Stimulated activated CD8-positive, alpha-beta memory T cell treated with anti-CD3 and anti-CD28 coated beads, Interleukin-7, amount 100 ng/mL, for 1 hour (primary cell): ENCODE measurements at places on chromosomes 12 and 14.

- no peak for DNase-seq
Observed at GRCh38 chr12:47867495-47867941, 37.3 kb downstream of the VDR start.

DNA sequence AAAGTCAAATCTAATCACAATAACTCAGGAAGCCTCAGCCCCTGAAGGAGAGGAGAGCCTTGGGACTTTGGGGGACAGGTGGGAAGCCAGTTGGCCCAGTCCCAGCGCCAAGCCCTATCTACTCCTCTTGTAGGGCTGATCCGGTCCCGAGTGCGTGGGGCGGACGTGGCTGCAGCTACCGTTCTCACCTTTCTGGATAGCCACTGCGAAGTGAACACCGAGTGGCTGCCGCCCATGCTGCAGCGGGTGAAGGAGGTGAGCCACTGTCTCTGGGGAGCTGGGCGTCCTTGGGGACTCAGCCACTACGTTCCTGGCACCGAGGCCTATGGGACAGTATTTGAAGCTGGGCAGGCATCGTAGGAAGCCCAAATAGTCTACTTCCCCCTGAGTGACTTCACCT, 68.4 kb downstream of the GALNT16 start:
- no peak for DNase-seq

DNA sequence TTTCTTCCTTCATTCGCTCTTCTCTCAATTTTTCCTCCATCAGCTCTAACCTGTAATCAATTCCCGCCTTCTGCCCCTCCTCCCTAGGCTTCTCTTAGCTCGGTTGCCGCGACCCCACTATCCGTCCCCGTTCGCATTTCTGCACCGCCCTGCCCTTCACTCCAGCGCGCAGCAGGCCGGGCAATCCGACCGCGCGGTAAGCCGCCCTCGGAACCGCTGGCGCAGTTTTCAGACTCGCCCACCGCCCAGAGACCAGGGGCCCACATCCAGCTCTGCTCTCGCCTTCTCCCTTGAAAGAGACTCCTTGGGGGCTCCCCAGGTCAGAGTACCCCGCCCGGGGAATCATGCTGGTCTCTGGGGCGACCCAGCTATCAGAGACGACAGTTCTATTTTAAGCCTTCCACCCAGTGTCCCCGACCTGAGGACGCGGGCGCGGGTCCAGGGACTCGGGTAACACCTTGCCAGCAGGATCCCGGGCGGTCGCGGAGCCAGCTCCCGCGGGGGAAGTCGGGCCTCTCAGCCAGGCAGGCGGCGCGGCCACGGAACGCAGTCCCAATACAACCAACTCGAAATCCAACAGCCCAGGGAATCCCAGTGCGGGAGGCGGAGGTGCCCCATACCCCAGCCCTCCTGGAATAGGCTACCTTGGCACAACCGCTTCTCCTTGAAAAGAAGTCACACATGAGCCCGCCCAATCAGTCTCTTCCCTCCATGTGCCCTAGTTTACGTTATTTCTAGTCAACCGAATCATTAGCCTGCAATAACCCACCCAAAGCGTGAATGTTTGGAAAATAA, 5.7 kb upstream of the SLC38A4 start:
- no peak for DNase-seq

GRCh38 chr14:100972118-100972897, 68.8 kb upstream of the RTL1 start:
- DNase-seq: no peak

- no peak for DNase-seq
Observed at GRCh38 chr12:16568873-16569272, 37.1 kb downstream of the LMO3 start.

- DNase-seq: no peak
Observed at GRCh38 chr14:63542231-63542999, 762 bp downstream of the PPP2R5E start.
